ENCODE measurements at places on chromosomes 7 and 10.

- no peak for DNase-seq
Observed at GRCh38 chr10:52855546-52856325, 83.2 kb upstream of the MBL2 start.

DNA sequence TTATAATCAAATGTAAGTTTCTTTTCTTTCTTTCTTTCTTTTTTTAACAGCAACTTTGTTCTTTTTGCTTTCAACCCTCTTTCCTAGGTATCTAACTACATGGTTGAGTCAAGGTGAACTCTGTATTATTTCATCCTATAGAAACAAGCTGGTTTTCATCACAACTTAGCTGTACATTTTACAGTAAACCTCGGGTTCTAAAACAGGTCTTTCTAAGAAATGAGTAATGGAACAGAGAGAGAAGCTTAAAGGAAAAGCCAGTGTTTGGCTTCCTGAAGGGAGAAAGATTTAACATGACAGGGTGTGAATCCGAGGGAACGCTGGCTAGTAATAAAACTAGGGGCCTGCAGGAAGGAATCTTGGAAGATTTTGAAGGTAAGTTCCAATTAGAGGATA lies 143.4 kb upstream of the ITGB1 start:
- no peak for DNase-seq

- no peak for DNase-seq
Observed at GRCh38 chr10:33570495-33570894, 236.0 kb upstream of the NRP1 start.

- DNase-seq, result no peak
Observed at GRCh38 chr7:25665374-25665773, 437.1 kb upstream of the NPVF start.
